ENCODE measurements at places on chromosomes 2 and 18.

- no peak for DNase-seq
Measured at GRCh38 chr2:230640540-230641011, 72.1 kb upstream of the CAB39 start.

DNA sequence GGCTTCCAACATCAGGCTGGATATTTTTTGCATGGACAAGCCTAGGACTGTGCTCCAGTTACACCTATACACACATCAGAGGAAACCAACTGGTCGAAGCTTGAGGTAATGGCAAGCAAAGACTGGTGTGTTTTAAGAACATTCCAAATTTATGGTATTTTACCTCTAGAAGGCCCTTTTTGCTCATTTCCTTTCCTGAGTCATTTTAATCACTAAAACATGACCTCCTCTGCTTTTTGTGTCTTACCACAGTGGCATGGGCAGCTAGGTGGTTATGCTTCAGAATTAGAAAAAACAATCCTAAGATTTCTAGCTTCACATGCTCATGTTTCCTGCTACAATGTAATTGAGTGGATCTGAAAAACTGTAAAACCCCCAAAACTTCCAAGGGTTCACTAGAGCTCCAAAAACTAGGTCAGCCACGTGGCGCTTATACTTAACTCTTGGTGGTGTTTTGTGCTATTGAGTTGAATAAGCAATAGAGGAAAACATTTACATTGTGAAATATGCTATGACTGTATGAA is 30.6 kb upstream of the CHRNA1 start:
- DNase-seq, result no peak

GRCh38 chr2:37635504-37636380 is 35.7 kb downstream of the CDC42EP3 start:
- DNase-seq, result peak; percentile 72

- DNase-seq, result no peak
Measured at GRCh38 chr18:57542812-57543427, 43.6 kb downstream of the FECH start.

GRCh38 chr2:128494307-128494639 is 175.6 kb upstream of the HS6ST1 start:
- DNase-seq, result no peak

GRCh38 chr2:178895872-178896271 is 88.6 kb upstream of the TTN start:
- no peak for DNase-seq

- no peak for DNase-seq
Measured at GRCh38 chr18:47968006-47968676, 37.7 kb upstream of the SMAD2 start.

DNA sequence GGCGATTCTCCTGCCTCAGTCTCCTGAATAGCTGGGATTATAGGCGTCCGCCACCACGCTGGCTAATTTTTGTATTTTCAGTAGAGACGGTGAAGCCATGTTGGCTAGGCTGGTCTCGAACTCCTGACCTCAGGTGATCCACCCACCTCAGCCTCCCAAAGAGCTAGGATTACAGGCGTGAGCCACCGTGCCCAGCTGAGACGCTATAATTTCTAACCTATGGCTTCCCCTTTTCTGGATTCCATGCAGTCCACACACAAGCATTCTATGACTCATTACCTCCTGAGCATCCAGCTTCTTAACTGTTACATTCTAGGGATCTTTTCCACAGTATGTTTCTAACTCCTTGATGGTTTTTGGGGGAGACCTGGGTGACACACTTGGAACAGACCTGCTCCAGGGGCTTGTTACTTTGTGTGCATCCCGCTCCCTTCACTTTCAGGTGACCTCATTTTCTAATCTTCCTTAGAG is 11.8 kb upstream of the KCMF1 start:
- no peak for DNase-seq

- no peak for DNase-seq
Measured at GRCh38 chr18:3898861-3899613, 449.1 kb downstream of the TGIF1 start.

- no peak for DNase-seq
Measured at GRCh38 chr18:47582093-47582492, 330.6 kb upstream of the SKOR2 start.

DNA sequence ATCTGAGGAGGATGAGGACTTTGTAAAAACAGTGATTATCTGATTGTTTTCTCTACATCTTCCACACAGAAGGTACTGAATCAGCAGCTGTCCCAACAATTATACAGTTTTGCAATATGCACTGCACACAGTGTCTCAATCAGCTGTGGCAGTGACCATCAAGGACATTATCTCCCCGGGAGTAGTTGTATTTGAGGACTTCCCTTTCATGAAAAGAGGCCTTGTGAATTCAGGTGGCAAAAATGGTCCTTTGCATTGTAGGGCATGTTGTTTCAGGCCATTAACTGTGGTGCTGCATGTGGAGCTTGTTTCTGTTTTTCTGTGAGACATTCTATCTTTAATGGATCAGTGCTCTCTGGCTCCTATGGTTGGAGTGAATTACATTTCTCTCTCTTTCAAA is 779.4 kb upstream of the FSHR start:
- DNase-seq, result no peak

DNA sequence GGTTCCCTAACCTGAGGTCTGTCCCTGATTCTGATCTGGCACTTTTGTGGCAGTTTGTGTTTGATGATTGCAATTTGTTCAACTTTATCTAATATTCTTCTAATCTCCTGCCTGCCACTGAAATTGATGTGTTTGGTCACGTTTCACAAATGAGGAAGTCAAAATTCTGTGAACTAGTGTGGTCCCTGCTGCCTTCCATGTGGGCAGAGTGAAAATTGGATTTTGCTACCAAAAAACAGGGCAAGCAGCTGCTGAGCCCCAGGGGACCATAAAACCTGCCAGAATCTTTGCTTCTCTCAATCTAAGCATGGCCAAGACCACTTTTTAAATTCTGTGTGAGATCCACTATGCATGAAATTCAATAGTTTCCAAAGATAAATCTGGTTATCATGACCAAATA is 195.5 kb upstream of the CYRIA start:
- no peak for DNase-seq

GRCh38 chr2:63614983-63615945 is 26.5 kb downstream of the MDH1 start:
- no peak for DNase-seq

DNA sequence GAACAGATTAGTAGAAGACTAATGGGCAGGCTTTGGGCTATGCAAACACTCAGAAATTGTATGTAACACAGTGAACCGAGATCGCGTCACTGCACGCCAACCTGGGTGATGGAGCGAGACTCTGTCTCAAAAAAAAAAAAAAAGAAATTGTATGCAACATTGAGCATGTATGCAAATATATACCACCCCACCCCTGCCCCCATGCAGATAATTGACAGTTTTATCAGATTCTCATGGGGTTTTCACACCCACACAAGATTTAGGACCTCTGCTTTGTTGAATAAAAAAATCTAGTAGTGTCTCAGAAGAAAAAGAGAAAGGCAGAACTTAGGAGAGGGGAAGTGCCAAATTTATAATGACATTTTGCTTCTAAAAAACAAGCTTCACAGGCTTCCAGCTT is 131.6 kb upstream of the FN1 start:
- no peak for DNase-seq

DNA sequence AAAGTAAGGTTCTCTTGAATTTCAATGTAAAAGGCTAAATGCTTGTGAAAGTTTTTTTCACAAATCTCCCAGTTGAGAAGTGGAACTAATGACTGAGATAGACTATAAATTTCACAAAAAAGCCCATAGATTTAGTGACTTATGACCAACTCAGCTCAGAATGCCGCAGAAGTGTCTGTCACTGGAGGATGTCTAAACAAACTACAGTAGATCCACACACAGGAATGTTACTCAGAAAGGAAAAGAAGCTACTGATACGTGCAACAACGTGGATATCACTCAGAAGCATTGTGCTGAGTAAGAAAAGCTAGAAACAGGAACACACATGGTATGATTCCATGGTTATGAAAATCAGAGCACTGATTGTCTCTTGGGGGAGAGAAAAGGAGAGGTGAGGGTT is 151.9 kb downstream of the DOCK10 start:
- DNase-seq, result no peak

DNA sequence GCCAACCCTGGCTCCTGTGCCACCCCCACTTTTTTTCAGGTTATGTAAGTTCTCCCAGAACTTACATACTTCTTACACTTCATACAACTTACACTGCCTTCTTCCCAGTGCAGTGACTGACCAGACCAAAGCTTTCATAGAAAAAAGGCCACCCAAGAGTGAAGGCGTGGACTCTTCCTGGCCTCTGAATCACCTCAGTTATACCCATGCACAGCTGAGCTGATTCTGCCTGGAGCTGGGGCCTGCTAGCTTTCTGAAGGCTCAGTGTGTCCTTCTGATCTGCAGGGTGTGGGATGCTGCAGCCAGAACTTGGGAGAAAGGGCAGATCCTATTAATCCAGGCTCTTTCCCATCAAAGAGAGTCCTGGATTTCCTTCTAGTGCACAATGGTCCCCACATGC is 216.1 kb downstream of the TTC32 start:
- DNase-seq, result no peak

GRCh38 chr2:217978536-217979150 is 24.2 kb downstream of the TNS1 start:
- no peak for DNase-seq

- no peak for DNase-seq
Measured at GRCh38 chr18:61528961-61529360, 195.7 kb downstream of the CDH20 start.

DNA sequence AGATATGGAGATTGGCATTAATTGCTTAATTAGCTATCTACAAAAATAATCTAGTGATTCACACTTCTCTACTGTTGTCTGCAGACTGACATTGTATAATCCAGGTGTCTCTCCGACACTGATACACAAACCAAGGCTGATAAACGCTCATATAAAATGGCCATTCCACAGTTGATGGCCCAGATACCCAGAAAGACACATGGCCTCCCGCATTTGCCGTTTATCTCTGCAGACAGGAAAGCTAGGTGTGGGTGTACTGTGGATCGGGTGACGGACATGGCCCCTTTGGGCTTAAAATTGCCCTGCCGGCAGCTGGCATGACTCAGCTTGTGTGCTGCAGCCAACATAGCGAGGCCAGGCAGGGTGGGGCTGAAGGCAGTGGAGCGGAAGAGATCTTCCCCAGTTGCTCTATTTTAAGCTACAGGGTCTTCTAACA is 18.5 kb downstream of the PMAIP1 start:
- DNase-seq, result no peak

DNA sequence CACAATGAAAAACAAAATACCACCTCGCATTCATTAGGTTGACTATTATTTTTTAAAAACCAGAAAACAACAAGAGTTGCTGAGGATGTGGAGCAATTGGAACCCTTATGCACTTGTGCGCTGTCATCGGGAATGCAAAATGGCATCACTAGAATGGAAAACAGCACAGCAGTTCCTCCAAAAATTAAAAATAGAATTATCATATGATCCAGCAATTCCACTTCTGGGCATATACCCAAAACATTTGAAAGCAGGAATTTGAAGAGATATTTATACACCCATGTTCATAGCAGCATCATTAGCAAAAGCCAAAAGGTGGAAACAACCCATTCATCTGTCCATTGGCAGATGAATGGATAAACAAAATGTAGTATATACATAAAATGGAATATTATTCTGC is 11.9 kb upstream of the NMUR1 start:
- DNase-seq, result no peak

- DNase-seq, result no peak
Measured at GRCh38 chr18:34548973-34549294, 161.2 kb upstream of the DTNA start.

DNA sequence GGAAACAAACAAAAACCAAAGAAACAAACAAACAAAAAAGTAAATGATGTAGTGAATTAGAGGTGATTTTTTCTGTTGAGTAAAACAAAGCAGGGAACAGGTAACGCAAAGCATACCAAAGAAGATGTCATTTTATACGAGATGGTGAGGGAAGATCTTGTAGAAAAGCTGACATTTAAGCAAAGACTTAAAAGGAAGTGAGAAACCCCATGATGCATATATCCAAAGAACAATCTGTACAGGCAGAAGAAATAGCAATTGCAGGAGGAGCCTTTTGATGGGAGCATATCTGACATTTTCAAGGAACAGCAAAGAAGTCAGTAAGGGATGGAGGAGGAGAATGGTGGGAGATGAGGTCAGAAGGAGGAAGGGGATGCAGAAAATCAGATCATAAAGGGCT is 63.0 kb downstream of the KIDINS220 start:
- no peak for DNase-seq

- DNase-seq, result no peak
Measured at GRCh38 chr18:73790587-73790986, 357.0 kb downstream of the FBXO15 start.

GRCh38 chr2:27502142-27502541 is 5.5 kb downstream of the GCKR start:
- no peak for DNase-seq

DNA sequence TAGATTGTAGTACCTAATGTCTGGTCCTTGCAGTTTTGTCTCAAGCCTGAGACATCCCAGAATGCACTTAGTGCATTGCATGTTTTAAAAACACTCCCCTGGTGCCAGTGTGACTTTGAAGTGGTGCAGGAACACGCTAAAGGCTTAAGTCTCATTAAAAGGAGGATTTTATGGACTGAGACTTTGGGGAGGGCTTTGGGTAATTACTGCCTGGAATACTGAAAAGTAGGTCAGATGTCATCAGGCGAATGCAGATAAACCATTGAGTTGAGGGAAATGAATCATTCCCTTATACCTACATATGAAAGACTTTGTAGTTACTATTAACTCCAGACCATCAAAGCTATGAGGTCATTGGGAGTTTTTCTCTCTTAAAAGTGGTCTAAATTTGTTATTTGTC is 3.0 kb upstream of the OSBPL1A start:
- no peak for DNase-seq

GRCh38 chr2:42193722-42194187 is 24.6 kb downstream of the EML4 start:
- no peak for DNase-seq

DNA sequence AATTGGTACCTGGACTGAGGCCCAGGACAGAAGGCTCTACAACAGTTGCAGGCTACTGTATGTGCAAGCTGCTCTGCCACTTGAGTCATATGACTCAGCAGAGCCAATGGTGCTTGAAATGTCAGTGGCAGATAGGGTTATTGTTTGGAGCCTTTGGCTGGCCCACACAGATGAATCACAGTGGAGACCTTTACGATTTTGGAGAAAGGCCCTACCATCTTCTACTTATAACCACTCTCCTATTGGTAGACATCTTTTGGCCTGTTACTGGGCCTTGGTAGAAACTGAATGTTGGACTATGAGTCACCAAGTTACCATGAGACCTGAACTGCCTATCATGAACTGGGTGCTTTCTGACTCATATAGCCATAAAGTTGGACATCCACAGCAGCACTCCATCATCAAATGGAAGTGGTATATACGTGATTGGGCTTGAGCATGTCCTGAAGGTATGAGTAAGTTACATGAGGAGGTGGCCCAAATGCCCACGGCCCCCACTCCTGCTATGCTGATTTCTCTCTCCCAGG is 88.9 kb upstream of the NRXN1 start:
- DNase-seq, result no peak

DNA sequence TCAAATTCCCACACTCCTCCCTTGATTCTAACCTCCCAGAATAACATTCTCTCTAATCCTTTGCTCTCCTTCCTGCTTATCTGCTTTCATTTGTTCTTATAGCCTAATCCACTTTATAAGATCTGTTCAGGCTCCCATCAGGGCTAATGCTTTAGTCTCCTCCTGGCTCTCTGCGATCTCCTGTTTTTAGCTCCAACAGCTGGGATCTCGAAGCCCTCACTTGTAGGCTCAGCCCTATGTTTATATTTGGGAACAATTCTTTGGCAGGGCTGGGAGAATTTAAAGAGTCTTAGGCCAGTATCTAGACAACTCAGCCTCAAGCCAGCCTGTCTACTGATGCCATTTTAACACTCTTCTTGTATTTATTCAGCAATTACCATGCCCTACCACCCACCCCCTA is 27.2 kb upstream of the RAPH1 start:
- DNase-seq, result no peak

- peak; percentile 28 for DNase-seq
Measured at GRCh38 chr2:9813312-9814128, 29.8 kb upstream of the TAF1B start.

All from activated CD8-positive, alpha-beta memory T cell treated with anti-CD3 and anti-CD28 coated beads for 4 hours (primary cell).